Left ventricle myocardium inferior (tissue), 1 donor: ENCODE measurements at places on chromosomes 12 and 14. TPM values are rescaled to one million over a fixed set of nuclear protein-coding genes. Genes with fewer than 3 reads are reported as not detected.

MMP14 gene
- total RNA-seq = 22.1 TPM

OR9K2 gene
- not detected for total RNA-seq

CPNE6 gene
- total RNA-seq = not detected

TMPRSS12 gene
- not detected for total RNA-seq

GARIN6 gene
- not detected for total RNA-seq

P2RX2 gene
- not detected for total RNA-seq

KIF26A gene
- 6.5 TPM for total RNA-seq

PTPRR gene
- 1.3 TPM for total RNA-seq

DIO2 gene
- total RNA-seq = 6.4 TPM

GUCY2C gene
- total RNA-seq = 0.11 TPM

ANKRD33 gene
- not detected for total RNA-seq

IL26 gene
- total RNA-seq = not detected

PPP1R1A gene
- 75.0 TPM for total RNA-seq

WSCD2 gene
- total RNA-seq = 0.14 TPM

GALNT4 gene
- 2.1 TPM for total RNA-seq

COX6A1 gene
- 142 TPM for total RNA-seq

AHNAK2 gene
- 2.5 TPM for total RNA-seq

CLEC1B gene
- not detected for total RNA-seq

SERPINA5 gene
- total RNA-seq = 2.1 TPM

FAM181A gene
- total RNA-seq = not detected

SLC10A1 gene
- total RNA-seq = not detected

RNFT2 gene
- 0.66 TPM for total RNA-seq

RIN3 gene
- total RNA-seq = 13.8 TPM

KRT75 gene
- not detected for total RNA-seq

TAS2R42 gene
- not detected for total RNA-seq

MAP3K9 gene
- 1.9 TPM for total RNA-seq

SOAT2 gene
- not detected for total RNA-seq

LBHD2 gene
- total RNA-seq = not detected

FLRT2 gene
- 4.7 TPM for total RNA-seq

MGP gene
- total RNA-seq = 497 TPM

DEPDC4 gene
- total RNA-seq = 0.47 TPM

KCNH5 gene
- total RNA-seq = not detected

KRT71 gene
- total RNA-seq = not detected

GRIN2B gene
- total RNA-seq = 0.03 TPM

PRB2 gene
- total RNA-seq = not detected

PLEKHD1 gene
- 0.14 TPM for total RNA-seq

PTPRB gene
- total RNA-seq = 38.7 TPM

LRRIQ1 gene
- 0.22 TPM for total RNA-seq

FAM90A1 gene
- 0.30 TPM for total RNA-seq

SLC38A4 gene
- total RNA-seq = 0.27 TPM

MANSC4 gene
- total RNA-seq = not detected

MYO1A gene
- not detected for total RNA-seq
